ENCODE measurements at places on chromosomes 3 and 15. TPM values are rescaled to one million over a fixed set of nuclear protein-coding genes. Genes with fewer than 3 reads are reported as not detected.

- DNase-seq: no peak
These were observed 7.3 kb downstream of the GRIP2 start for GRCh38 chr3:14532691-14533456.

DNA sequence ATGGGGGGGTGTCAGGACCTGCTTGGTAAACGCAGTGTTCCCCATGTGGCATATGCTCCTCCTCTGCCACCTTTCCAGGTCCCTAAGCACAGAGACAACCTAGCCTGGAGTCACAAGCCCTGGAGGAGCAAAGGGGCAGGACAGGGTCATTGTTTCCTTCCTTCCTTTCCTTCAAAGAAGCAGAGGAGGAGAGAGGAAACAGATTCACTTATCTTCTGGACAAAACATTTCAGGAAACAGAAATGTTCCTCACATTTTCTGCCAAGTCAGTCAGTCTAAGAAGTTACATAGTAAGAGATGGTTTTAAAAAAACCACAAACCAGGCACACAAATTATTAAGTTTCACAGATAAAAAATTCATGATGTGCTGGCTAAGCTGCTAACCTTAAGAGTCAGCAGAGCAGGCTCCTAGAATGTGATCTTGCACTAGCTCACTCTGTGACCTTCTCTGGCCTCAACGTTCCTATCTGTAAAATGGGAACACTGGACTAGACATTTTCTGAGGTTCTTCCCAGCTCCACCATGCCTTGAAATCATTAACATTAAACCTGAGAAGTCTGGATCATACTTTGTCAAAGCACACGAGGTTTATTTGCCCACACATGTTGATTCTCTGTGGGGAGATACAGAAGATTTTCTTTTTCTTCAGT lies 47.9 kb downstream of the ATP13A5 start:
- no peak for DNase-seq

DNA sequence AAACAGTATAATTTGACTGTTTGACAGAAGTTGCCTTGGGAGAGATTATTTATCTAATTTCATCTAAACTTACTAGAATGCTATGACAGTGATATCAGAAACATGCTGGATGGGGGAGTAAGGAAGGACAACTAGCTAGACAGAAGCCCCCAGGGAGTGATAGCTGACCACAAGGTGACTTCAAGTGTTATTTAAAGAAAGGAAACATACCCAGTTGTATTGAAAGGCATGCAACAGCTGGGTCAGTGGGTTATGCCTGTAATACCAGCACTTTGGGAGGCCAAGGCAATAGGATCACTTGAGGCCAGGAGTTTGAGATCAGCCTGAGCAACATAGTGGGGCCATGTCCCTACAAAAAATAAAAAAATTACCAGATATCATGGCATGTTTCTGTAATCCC lies 69.6 kb downstream of the SLC49A4 start:
- no peak for DNase-seq

DNA sequence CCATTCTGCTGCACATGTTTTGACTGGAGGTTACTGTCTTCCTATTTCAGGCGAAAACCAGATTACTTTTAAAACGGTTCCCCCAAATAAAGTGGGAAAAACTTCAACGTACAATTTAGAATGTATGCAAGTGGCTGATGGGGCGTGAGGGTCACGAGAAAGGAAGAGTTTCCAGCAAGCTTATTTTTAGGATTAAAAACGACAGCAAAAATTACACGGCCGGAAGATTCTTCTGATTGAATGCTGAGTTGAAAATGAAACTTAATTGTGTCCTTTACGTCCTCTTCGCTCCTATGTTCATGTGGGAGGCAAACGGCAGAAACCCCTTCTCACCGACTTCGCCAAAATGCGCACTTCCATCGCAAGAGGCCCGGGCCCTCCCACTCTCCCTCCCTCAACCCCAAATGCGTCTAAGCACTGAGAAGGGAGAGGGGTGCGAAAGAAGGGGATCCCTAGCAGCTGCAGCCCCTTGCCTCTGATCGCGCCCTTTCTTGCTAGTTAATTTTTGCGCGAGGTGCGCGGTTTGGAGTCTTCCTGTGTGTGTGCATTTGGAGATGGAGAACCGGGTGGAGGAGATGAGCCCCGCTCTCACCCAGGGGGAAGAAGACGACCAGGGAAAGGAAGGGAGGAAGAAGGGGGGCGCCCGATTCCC lies 656 bp downstream of the CD47 start:
- no peak for DNase-seq

DNA sequence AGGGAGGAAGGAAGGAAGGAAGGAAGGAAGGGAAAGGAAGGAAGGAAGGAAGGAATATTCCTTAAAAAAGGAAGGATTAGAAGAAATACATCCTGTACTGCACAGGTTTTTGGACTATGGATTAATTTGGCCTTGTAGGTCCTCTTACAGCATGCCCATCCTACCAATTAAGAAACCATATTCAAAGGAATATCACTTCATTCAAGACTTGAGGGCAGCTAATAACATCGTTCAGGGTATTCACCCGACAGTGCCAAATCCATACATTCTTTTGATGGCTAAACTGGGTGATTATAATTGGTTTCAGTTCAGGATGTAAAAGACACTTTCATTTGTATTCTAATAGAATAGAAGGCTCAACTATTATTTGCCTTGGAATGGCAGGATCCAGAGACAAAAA lies 410.3 kb downstream of the PLOD2 start:
- no peak for DNase-seq

FBXO40 gene
- 0.03 TPM for polyA plus RNA-seq

GRCh38 chr3:42118762-42119361 lies 27.7 kb downstream of the TRAK1 start:
- DNase-seq: no peak

DNA sequence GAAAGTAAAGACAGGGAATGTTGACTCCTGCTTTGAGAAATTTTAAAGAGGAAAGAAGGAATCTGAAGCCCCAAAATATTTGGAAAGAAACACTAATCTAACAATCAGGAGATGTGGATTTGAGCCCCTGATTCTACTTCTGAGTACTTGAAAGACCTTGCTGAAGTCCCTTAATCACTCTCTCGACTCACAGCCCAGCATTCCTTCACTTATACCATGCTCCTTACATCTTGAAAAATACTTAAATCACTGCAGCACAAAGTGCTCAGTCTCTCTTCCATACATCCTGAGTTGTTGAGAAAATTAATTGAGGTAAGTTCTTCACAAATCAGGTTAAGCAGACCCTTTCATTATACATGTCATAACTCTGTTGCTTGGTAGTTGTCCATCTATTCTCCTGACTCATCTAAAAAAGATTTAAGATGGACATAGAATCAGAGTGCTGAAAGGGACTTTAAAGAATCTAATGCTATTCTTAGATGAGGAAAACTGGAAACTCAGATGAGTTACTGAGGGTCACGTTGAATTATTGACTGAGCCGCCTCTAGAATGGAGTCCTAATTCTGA lies 72.8 kb upstream of the THSD4 start:
- no peak for DNase-seq

DNA sequence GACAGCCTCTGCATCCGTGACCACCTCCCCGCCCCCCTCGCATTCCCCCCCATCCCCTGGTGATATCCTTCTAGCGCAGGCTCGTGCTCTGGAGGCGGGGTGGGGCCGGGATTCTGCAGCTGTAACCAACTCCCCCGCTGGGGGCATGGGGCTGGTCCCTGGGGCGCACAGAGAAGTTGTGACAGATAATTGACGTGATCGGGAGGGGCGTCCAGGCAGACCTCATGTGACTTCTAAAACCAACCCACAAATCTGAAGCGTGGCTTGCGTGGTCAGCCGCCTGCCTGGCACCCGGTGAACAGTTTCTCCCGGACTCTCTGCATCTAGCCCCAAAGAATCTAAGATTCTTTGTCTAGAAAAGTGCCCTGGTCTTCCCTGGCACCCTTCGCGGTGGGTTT lies 100.6 kb upstream of the IGF1R start:
- no peak for DNase-seq

DNA sequence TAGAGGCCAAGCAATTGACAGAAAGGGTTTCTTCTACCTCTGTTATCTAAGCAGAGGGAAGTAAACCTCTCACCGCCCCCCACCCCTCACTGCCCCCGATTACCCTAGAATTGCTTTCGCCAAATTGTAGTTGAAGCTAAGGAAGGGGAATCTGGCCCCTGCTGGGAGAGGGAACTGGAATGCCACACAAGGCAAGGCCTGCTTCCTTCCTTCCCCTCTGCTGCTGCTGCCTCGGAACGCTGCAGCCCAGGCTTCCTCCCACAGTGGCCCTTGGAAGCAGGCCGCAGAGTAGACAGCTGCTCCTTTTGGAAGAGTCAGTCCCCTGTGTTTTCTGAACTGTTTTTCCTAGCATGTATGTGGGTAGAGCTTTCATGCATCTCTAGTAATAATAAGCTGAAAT lies 21.6 kb downstream of the RLBP1 start:
- DNase-seq: no peak

PAQR5 gene
- polyA plus RNA-seq: 24.9 TPM

ITPKA gene
- 0.63 TPM for polyA plus RNA-seq

- no peak for DNase-seq
These were observed 20.3 kb upstream of the TNIK start for GRCh38 chr3:171480526-171480925.

DNA sequence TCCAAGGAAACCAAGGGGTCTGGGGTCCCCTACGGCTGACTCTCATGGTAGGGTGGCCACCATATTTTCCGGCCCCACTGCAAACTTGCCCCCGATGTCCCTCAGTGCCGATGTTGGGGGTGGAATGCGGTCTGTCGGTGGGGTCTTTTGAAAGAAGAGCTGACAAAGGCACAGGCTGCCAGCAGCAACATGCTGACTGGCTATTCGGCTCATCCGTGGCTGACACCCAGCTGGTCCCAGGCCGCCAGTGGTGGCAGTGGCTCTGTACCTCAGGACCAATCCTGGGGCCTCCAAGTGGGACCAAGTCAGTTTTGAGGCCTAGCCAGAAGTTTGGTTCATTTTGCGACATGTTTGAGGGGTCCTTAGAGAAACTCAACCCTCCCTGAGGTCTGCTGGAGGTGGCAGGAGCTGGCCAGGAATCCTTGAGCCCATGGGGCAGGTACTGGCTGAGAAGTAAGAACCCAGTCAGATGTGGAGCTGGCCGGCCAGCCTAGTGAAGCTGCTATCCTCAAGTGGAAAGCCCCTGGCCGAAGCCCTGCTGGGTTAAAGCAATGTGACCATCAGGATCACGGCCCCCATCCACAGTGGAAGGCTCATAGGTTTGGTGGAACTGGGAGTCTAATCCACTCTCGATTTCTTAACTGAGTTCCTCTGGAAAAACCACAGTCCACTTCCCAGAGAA lies 17.8 kb downstream of the BMF start:
- no peak for DNase-seq

GRIP2 gene
- 2.2 TPM for polyA plus RNA-seq
